ENCODE measurements at places on chromosomes 7 and 10. TPM values are rescaled to one million over a fixed set of nuclear protein-coding genes. Genes with fewer than 3 reads are reported as not detected.

Gene ATG9B
- total RNA-seq, result not detected

Gene LRRC27
- 4.2 TPM for total RNA-seq

Gene LRRN3
- total RNA-seq, result 12.4 TPM

Gene FFAR4
- 0.24 TPM for total RNA-seq

DNA sequence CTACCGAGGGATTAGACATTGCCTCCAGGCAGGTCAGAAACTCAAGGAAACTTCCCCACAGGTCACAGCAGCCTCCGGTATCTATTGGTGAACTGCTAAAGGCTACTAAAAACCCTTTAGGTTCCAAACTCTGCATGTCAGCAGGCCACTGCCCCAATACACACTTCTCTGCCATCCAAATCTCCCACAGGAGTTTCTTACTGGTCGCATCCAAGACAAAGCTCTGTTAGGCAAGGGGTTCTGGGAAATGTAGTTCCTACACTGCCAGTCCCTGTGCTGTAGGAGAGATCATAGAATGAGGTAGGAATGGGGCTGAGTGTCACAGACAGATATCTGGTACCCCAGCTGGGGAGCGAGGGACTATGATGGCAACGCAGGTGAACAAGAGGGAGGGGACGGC is 757.0 kb upstream of the C7orf33 start:
- DNase-seq, result no peak

- DNase-seq, result no peak
Observed at GRCh38 chr7:159317294-159317693, 172.6 kb upstream of the VIPR2 start.

GRCh38 chr7:119945822-119946221 is 327.2 kb upstream of the KCND2 start:
- DNase-seq, result no peak

DNA sequence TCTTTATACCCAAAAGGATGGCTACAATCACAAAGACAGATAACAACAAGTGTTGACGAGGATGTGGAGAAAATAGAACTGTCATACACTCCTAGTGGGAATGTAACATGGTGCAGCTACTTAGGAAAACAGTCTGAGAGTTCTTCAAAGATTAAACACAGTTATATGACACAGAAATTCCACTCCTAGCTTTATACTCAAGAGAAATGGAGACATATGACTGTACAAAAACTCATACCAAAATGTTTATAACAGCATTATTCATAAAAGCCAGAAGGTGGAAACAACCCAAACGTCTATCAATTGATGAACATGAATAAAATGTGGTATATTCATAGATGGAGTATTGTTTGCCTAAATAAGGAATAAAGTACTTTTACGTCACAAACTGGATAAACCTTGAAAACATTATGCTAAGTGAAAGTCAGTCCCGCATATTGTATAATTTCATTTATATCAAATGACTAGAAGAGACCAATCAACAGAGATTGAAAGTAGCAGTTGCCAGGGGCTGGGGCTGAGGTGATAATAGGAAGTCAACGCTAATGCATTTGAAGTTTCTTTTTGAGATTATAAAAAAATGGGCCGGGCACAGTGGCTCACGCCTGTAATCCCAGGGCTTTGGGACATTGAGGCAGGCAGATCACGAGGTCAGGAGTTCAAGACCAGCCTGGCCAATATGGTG is 61.6 kb upstream of the SRPK2 start:
- no peak for DNase-seq

- DNase-seq, result no peak
Observed at GRCh38 chr7:88071994-88072714, 138.1 kb downstream of the ADAM22 start.

GRCh38 chr10:30247704-30248103 is 101.4 kb downstream of the MTPAP start:
- DNase-seq, result no peak

- no peak for DNase-seq
Observed at GRCh38 chr10:73806176-73806950, 5.0 kb downstream of the NDST2 start.

Data from Right ventricle myocardium inferior (tissue), 1 donor.